ENCODE measurements at places on chromosomes 3 and 15. TPM values are rescaled to one million over a fixed set of nuclear protein-coding genes. Genes with fewer than 3 reads are reported as not detected.

POLQ gene
- 18.7 TPM for total RNA-seq

CLRN1 gene
- not detected for total RNA-seq

IL20RB gene
- 1.5 TPM for total RNA-seq

GOLGA8G gene
- not detected for total RNA-seq

GOLGA8Q gene
- 0.75 TPM for total RNA-seq

MAP3K13 gene
- 11.2 TPM for total RNA-seq

FRMD5 gene
- not detected for total RNA-seq

TIMP4 gene
- total RNA-seq = not detected

RETNLB gene
- total RNA-seq = not detected

KIF7 gene
- total RNA-seq = 0.07 TPM

ABTB1 gene
- total RNA-seq = 43.2 TPM

TJP1 gene
- 0.02 TPM for total RNA-seq

ADGRG7 gene
- total RNA-seq = not detected
